ENCODE measurements at places on chromosomes 1 and 21.

DNA sequence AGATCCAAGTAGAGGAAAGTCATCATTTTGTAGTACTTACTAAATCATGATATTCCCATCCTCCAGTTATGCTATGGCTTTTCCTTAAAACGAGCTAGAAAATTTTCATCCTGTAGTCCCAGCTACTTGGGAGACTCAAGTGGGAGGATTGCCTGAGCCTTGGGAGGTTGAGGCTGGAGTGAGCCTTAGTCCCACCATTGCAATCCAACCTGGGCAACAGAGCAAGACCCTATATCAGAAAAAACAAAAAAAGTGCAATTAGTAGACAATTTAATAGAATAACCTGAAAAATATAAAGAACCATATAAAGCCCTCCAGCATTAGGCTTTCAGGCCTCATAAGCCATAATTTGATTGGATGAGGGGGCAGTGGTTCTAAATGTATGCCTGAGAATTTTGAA, 6.8 kb downstream of the UCK2 start:
- no peak for DNase-seq

GRCh38 chr1:160112357-160112756, 3.2 kb upstream of the ATP1A2 start:
- no peak for DNase-seq

DNA sequence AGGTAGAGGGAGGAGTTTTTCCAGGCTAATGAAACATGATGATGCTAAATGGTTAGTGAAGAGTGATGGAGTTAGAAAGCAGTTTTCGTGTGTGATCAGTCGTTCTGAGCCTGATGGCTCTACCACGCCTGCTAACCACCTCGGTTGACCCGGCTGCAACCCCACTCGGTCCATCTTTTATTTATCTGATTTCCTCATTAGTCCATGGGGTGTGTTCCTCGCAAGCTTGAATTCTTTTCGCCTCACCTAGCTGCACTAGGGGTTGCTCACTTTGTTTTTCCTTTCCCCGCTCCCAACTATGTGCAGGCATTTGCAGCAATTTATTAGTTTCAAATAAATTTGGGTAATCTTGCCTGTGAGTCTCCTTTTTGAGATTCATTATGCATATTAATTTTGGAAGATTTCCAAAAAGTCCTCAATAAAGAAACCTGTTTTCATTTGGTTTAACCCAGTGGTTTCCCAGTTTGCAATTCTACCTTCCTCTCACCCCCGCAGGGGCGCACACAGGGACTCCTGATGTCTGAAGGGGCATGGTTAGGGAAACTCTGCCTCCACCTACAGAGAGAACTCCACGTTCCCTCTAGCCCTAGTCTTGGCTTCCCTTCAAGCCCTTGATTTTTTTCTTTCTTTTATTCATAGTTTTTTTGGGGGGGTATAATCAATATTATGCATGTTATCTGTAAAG, 12.6 kb downstream of the B3GALT5 start:
- DNase-seq = no peak

DNA sequence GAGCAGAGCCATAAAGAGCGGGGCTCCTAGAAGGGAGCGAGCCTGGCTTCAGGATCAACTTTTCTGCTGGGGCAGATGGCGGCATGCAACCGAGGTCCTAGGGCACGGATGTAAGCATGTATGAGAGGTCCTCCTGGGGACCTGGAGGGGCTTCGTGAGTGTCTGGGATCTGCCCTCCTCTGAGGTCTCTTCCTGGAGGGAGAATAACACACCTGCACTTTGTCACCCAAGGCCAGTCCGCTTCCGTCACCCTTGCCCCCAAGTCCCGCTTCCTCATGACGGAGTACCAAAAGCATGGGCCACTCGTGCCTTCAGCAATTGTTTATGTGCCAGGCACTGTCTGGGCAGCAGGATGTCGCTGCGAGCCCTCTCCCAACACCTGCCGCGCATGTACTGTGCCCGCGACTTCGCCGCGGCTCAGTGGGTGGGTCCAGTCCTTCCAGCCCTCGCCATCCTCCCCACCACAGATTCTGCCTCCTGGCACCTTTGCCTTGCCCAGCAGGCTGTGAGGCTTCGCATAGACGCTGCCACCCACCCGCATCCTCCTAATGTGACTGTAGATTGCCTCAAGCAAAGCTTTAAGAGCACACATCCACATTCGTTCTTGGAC, 60.0 kb upstream of the TMPRSS2 start:
- DNase-seq = no peak

DNA sequence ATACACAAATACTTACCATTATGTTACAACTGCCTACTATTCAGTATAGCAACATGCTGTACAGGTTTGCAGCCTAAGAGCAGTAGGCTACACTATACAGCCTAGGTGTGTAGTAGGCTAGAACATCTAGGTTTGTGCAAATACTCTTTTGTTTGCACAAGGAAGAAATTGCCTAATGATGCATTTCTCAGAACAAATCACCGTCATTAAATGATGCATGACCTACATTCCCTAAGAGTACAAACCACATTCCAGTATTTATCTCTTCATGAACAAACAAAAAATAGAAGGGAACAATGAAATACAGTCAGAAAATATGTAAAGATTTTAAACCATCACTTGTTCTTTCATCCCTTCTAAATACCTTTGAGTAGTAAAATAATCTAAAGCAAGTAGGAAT, 109.7 kb upstream of the HP1BP3 start:
- no peak for DNase-seq

DNA sequence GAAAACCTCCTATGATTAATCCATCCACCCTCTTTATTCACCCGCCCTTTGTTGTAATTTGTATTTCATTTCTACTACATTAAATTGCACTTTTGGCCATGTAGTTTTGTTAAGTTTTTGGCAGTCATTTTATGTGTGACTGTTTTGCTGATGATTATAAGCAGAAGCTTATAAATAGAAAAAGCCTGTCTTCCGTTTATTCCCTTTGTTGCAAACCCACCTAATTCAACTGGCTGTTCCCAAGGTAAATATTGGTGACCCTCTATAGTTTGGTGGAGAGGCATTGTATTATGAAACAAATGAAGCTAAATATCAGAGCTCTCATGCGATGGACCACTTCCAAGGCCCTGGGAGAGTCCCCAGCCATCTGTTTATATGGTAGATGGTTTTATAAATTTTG, 36.7 kb upstream of the IGSF3 start:
- DNase-seq = no peak

GRCh38 chr1:160844447-160845232, 18.0 kb downstream of the CD244 start:
- DNase-seq = no peak

DNA sequence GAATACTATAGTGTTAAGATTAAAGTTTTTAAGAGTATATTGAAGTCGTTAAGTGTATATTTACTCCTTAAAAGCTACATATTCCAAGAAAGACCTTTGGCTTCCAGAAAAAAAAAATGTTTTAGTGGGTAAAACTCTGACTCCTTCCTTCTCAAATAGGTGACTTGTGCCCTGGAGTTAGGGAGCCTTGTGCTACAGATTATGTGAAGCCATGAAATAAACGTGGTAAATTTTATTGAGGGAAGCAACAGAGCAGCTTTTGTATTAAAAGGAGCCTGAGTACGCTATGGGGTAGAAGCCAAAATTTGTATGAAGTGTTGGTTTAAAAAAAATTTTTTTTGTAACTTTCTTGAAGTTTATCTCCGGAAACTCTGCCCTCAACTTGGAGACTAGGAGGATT, 994 bp downstream of the RO60 start:
- peak; percentile 53 for DNase-seq

GRCh38 chr1:206477581-206478380, 7.5 kb downstream of the IKBKE start:
- no peak for DNase-seq

GRCh38 chr1:211724687-211725196, 49.3 kb upstream of the NEK2 start:
- no peak for DNase-seq

DNA sequence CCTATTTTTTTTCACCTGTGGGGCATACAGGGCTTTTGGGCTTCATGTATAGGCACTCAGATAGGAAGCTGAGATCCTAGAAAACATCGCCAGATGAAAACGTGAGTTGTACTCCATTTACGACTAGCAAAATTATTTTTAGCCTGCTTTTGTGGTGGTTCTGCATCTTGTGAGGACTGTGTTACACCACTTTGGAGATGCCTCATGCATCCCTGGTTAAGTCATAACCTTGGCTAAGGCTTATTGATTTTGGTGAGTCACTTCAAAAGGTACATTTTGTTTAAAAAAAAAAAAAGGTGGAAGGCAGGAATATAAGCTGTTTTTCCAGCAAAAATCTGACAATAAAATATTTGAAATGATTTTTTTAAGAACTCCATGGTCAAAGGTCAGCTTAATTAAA, 101.8 kb upstream of the OLFM3 start:
- no peak for DNase-seq

DNA sequence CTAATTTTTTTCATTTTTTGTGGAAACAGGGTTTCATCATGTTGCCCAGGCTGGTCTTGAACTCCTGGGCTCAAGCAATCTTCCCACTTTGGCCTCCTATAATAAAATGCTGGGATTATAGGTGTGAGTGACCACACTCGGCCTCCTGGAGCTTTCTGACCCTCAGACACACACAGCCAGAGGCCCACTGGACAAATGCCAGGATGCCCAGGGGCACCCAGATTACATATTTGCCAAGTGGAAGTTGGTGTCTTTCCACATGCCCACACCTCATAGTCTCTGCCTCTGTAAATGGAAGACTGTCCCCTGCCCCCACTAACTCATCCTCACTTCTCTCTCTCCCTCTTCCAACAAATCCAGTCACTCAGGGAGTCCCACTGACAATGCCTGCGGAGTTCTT, 63.4 kb upstream of the LRP8 start:
- DNase-seq = no peak

- DNase-seq = peak; percentile 7
Measured at GRCh38 chr1:119347858-119348257, 20.7 kb upstream of the HAO2 start.

DNA sequence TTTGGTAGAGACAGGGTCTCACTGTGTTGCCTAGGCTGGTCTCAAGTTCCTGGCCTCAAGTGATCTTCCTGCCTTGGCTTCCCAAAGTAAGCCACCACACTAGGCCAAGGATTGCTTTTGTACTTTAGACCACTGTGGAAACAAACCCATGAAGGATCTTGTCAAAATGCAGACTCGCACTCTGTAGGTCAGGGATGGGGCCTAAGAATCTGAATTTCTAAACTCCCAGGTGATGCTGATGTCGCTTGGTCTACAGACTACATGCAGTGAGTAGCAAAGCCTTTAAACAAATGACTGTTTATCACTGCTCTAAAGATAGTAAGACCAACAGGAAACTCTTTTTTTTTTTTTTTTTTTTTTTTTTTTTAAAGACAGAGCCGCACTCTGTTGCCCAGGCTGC, 54.1 kb upstream of the MUTYH start:
- DNase-seq = no peak

GRCh38 chr21:15140321-15141019, 75.7 kb upstream of the NRIP1 start:
- DNase-seq = no peak

GRCh38 chr1:56901716-56902115, 47.1 kb downstream of the C8A start:
- DNase-seq = no peak

DNA sequence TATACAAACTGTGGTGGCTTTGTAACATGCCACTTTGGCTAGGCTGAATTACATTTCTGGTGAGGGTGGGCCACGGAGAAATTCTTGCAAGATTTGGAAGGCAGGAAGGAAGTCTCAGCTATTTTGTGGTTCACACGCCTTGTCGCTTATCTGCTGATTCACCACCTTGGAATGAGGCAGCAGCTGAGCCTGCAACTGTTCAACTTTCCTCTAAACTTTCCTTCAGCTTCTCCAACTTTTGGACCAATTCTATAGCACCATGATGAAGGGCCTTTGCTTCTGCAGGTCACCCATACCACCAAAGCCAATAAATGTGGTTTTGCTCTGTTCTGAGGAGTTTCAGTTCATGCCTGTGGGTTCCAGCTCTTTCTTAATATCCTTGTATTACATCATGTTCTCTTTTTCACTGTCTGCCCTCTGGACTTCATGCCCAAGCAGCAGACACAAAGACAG, 337.6 kb upstream of the SNX7 start:
- DNase-seq = peak; percentile 70

GRCh38 chr1:155250633-155251449, 4.4 kb downstream of the ENTREP3 start:
- peak; percentile 90 for DNase-seq

DNA sequence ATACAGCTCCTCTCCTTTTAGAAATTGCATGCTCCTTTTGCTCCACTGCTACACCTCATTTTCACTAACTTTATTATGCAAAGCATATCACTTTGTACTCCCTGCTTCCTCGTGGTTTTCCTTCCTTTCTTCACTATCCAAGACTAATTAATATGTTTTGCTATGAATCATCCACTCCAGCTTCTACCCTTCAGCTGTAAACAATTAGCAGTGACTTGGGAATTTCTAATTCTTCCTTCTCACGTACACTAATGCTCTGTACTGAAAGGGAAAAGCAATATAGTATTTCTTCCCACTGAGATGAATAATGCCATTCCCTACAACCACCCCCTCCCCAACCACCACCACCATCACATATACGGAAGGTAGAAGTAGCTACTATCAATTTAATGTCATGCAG, 1917.0 kb downstream of the MRPL39 start:
- no peak for DNase-seq

- DNase-seq = no peak
Measured at GRCh38 chr1:207188901-207189300, 84.9 kb downstream of the C4BPA start.

- DNase-seq = peak; percentile 18
Measured at GRCh38 chr1:10693497-10694273, 102.8 kb downstream of the CASZ1 start.

GRCh38 chr1:67085326-67085725, 31.4 kb upstream of the SLC35D1 start:
- DNase-seq = no peak

- DNase-seq = no peak
Measured at GRCh38 chr1:246291127-246291526, 216.0 kb downstream of the SMYD3 start.

DNA sequence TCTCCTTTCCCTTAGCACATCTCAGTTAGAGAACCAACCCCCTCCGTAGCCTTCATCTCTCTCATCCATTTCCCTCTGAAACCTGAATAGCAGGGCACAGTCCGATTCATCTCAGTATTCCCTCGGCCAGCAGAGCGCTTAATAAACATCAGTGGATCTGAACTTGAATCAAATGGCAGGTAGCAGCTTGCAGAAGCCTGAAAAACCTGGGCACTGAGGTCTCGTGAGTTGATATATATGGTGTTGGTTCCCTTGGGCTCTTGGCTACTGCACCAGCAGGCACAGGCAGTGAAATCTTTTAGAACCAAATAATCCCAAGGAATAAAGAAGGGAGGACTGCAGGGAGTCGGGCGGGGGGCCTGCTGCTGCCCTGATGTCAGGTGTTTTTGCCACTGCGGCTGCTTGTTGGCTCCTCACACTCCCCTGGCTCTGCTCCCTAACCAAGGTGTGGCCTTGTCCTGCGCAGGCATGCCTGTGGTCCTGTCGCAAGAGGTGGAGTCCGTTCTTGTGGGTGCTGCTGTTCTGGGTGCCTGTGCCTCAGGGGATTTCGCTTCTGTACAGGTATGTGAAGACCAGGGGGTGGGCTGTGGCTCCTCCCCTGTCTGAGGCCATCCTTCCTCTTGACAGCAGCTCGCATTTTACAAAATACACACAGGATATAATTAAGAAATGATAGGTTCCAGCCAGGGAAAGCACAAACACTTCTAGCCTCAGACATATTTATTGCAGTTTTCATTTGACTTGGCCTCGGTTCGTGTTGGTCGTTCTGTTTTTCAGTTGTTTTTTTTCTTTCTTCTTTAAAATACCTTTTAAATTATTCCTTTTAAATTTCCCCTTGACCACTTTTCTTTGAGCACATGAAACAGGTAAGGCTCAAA, 140.9 kb upstream of the HOOK1 start:
- DNase-seq = no peak

- DNase-seq = no peak
Measured at GRCh38 chr1:44646261-44647110, 27.8 kb downstream of the TMEM53 start.

GRCh38 chr21:15112858-15113257, 48.1 kb upstream of the NRIP1 start:
- no peak for DNase-seq

Data from RKO (cell line).